ENCODE measurements at places on chromosomes 1 and 21.

- peaks cover 44% of the 10 kb centered on the region for H3K36me3 ChIP-seq
- H3K27me3 ChIP-seq: no peaks in the 10 kb centered on the region
- H3K27ac ChIP-seq: no peak overlapping the region
- no peak for DNase-seq
Observed at GRCh38 chr21:42913476-42913875, 12.0 kb downstream of the ERVH48-1 start.

GRCh38 chr1:25569597-25570396 lies 26.4 kb downstream of the LDLRAP1 start:
- DNase-seq: no peak
- H3K27ac ChIP-seq: peak overlapping the region; percentile 12
- peaks cover 60% of the 10 kb centered on the region for H3K4me1 ChIP-seq
- peaks cover 5% of the 10 kb centered on the region for H3K27me3 ChIP-seq

- no peaks in the 10 kb centered on the region for H3K36me3 ChIP-seq
- DNase-seq: no peak
- no peak overlapping the region for H3K27ac ChIP-seq
Observed at GRCh38 chr1:4275083-4275482, 375.0 kb upstream of the C1orf174 start.

DNA sequence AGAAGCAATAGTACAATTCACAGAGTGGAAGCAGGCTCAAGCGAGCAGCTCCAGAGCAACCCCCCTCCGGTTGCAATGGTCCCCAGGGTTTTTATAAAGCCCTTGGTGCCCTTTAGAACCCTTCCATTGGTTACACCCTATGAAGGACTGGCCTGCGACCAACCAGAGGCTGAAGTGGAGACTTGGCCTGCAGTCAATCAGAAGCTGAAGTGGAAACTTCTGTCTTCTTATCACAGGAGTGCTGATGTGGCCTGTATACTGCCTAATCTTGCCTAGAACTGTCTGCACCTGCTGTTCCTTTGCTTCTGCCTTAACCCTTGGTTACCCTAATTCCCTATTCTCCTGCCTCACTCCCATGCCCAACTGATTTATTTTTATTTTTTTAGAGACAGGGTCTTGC lies 15.4 kb upstream of the FRRS1 start:
- H3K4me1 ChIP-seq: peaks cover 9% of the 10 kb centered on the region
- no peak overlapping the region for H3K4me3 ChIP-seq
- DNase-seq: no peak

GRCh38 chr1:20376880-20377494 lies 86.3 kb downstream of the VWA5B1 start:
- no peaks in the 10 kb centered on the region for H3K36me3 ChIP-seq
- no peaks in the 10 kb centered on the region for H3K4me1 ChIP-seq
- DNase-seq: peak; percentile 32
- peaks cover 99% of the 10 kb centered on the region for H3K27me3 ChIP-seq
- no peak overlapping the region for H3K27ac ChIP-seq

All from left ventricle myocardium inferior (tissue), 1 donor.